Activated naive CD4-positive, alpha-beta T cell treated with Interleukin-2 at 50 U/mL for 16 hours (primary cell): ENCODE measurements at places on chromosomes 4 and X.

- DNase-seq = no peak
These were observed 70.1 kb upstream of the ENPP6 start for GRCh38 chr4:184287697-184288255.

GRCh38 chr4:24751926-24752539, 43.3 kb upstream of the SOD3 start:
- DNase-seq = no peak

GRCh38 chr4:55110131-55110530, 15.3 kb downstream of the KDR start:
- no peak for DNase-seq

GRCh38 chrX:38089173-38089982, 83.0 kb downstream of the SYTL5 start:
- DNase-seq = no peak

DNA sequence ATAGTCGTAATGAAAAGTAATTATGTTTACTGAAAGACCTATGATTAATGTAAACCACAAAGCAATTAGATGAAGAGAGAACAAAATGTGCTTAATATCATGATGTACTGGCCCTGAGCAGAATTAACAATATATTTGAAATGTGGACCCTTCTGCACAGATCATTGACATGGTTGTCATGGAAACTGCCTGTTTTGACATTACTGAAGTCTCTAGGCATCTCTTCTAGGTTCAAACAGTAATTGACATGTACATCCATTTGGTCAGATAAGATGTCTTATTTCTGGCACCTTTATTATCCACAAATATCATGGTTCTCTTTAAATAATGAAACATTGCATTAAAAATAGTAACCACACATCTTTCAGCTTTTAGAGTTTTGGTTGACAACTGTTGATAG, 251.7 kb upstream of the GNPDA2 start:
- DNase-seq = no peak

GRCh38 chrX:69038816-69039215, 126.4 kb downstream of the PJA1 start:
- DNase-seq = no peak

- no peak for DNase-seq
These were observed 61.8 kb downstream of the CAMK2D start for GRCh38 chr4:113699772-113700171.
